NCI-H1092 (cell line): ENCODE measurements at places on chromosomes 5 and 9.

DNA sequence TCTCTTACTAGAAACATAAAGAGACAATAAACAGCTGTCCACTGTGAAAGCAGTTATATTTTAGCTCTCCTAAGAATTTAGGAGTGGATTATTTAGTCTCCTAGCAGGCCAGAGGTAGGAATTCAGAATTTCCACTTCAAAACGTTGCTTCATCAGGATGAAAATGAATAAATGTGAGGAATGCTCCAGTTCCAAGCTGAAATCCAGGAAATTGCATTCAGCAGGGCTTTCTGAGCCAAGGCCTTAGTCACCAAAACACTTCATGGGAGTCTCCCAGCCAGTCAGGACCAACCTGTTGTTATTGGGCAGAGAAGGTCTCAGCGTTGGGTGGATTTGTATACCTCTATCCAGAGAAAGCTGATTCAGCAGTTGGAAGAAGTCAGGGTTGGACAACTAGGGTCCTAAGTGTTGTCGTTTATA is 1040.3 kb downstream of the TLE1 start:
- DNase-seq, result no peak

DNA sequence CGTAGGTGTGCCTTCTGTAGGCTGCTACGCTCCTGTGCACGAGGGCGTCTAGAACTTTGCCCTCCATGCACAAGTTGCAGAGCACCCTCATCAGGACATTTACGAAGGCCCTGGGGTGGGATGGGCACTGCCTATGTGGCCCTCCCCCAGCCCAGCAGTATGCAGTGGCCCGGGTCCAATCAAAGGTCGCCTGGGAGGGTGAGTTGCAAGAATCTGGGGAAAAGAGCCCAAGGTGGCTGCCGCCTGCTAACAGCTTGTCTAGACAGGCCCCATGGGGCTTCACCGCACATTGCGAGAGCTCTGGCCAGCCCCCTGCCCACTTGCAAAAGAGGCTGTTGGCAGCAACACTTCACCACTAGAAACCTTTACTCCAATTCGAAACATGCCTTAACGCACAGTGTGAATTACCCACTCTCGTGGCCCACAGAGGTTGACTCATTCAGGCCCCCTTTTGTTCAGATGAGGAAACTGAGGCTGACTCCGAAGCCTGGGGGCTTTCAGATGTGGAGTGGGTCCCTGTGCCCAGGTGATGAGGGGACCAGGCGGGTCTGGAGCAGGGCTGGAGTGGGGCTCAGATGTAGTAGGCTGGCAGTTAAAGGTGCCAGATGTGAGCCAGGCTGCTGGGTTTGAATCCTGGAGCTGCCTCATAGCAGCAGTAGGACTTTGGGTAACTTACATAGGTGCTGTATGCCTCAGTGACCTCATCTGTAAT is 31.8 kb upstream of the IL17B start:
- no peak for DNase-seq

DNA sequence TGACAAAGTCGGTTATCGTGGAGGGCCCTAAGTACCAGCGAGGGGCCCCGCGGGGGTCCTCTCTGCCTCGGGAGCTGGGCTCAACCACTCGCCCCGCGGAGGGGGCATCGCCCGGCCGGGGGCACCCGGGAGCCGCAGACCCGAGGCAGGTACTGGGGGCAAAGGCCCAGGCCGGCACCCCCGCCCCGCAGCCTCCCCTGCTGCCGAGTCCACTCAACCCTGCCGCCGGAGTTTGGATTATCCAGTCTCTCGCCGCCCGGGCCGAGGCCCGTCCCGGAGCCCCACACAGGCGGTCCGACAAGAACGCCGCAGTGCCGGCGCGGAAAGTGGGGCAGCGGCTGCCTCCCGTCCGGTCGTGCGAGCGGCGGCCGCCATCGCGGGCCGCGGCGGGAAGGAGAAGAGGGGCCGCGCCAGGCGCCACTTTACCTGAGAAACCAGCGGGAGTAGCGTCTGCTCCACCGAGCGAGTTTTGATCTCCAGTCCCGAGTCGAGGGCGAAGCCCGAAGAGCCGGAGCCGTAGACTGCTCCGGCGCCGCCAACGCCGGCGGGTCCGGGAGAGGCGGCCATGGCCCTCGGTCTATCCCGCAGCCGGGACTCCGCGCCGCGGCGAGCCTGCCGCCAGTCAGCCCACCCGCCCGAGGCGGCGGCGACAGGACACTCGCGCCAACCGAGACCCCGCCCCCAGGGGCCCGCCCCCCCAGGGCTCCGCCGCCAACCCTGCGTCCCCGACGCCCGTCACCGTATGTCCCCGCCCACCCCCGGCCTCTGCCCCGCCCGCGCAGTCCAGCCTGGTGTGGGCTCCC is at the start of gene CTNNAL1:
TSS of gene CTNNAL1 (minus strand) at position 624 of the 803 bp plus-strand sequence. CDS start at position 567, 57 bp downstream.
- DNase-seq, result peak; percentile 84

DNA sequence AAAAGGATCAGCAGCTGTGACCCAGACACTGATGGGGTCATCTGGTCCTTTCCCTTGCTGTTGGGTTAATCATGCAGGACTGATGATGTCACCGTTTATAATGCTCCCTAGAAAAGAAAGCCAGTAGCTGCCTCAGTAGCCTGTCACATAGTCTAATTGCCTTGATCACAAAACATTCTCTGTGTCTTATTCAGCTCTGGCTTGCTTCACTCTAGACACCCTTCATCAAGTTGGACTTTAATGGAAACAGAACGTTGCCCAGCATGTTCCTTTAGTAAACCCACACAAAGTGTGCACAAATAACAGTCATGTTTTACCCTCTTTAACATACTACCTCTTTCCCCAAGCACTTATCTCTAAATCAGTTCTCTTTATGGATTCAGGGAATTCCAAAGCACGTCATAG is 170.8 kb downstream of the SGCD start:
- DNase-seq, result no peak

DNA sequence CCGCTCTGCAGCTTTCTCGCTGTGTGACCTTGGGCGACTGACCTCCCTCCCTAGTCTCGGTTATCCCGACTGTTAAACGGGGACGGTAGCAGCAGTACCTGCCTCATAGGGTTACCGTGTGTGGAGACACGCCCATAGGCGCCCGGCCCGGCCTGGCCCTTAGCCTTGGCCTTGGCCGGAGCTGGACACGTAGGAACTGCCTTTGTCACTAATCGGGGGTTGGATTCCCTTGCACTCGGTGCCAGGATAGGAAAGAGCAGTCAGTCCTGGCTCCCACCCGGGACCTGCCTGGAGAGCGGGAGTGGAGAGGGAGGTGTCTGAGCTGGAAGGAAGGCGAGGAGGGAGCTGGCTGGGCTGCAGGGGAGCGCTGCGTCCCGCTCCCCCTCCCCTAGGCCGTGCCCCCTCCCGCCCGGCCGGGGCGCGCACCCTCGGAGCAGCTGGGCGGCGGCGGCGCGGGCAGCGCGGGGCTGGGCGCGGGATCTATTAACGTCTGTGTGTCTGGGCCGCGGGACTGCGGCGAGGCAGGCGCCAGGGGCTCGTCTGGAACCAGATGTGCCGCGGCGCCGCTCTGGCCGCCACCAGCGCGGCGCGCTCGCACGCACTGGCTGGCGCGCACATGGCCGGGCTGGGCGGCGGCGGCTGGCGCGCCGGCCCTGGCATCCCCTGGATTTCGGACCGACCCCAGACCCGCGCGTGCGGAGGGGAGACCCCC is 31.7 kb downstream of the PRRX2 start:
- no peak for DNase-seq

- no peak for DNase-seq
These were observed 1.3 kb downstream of the SCGB3A1 start for GRCh38 chr5:180589771-180590542.

DNA sequence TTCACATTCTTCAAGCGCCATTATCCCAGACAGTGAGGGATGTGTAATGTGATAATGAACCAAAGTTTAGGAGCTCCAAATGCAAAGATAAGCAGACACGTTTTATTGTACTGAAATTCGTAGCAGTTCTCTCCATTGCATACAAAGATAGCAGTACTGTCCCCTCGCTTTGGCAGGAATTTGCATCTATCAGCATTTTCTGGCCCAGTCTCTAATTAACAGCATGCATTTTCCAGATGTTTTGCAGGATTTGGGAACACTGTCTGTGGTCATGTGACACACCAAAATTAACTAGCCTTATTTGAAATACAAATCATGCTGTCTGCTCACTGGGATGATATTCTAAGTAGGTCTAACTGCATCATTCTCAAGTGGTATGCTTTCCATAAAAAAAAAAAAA is 235.9 kb upstream of the TRPM3 start:
- DNase-seq, result no peak

DNA sequence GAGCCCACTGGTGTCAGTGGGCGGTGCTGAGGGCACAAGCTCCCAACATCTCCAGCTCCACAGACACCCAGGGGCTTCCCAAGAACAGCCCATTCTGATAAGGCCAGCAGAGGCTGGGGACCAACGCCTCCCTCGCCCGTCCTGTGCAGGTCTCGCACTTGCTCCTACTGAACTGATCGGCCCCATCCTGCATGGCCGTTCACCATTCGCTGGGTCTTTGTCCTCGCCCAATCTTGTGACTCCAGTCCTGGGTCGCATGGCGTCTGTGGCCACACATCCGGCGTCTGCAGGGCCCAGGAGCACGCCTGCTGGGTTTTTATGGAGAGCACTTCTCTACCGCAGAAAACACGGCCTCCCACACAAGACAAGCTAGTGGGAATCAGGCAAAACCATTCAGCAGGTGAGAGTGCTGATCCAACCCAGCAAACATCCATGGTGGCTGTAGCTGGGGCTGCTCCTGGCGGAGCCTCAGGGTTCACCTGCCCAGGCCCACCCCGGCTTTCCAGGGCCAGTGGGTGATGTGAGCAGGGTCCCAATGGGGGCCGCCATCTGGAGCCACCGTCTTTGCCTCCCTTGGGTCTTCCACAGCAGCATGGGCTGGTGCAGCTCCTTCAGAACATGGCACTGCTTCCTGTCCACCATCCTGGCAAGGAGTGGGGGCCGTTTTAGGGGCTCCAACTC is 7.4 kb downstream of the LRRC14B start:
- no peak for DNase-seq

GRCh38 chr5:134533115-134533815 is 7.8 kb downstream of the JADE2 start:
- no peak for DNase-seq

GRCh38 chr9:137168904-137169856 is 671 bp downstream of the LRRC26 start:
- peak; percentile 82 for DNase-seq

DNA sequence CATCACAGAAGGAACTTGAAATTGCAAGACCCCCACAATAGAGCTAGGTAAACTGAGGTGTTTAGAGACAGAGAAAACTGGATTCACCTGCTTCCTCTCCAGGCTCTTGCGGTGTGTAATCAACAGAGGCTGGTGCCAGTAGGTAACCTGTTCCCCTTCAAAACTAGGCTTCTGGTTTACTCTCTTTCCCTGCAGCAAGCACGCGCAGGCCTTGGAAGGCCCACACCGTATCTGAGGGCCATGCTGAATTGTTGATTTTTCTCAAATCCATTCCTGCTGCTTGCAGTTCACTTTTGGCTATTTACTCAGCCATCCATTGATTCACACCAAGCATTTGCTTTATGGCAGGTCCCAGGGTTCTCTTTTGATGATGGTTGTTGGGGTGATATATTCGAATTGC is 667 bp upstream of the FRRS1L start:
- no peak for DNase-seq
